Left ventricle myocardium inferior (tissue), 1 donor: ENCODE measurements at places on chromosomes 12 and 14. TPM values are rescaled to one million over a fixed set of nuclear protein-coding genes. Genes with fewer than 3 reads are reported as not detected.

DNA sequence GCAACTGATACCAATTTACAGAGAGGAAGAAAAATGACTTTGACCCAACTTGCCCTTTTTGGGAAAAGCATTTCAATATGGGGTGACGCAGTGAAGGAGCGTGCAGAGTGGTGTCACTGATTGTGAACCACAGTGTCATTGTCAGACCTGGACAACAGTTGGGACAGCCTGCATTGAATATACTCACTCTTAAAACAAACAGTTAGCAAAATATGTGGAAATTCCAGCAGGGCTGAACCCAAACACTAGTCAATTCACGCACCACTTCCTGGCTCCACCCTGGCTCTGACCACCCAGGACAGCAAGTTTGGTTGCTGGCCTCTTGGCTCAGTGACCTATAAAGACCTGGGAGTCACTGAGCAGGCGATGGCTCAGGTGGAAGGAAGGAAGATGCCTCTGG, 61.3 kb downstream of the NOS1 start:
- no peak for DNase-seq
- no peaks in the 10 kb centered on the region for H3K4me1 ChIP-seq
- H3K36me3 ChIP-seq: no peaks in the 10 kb centered on the region
- no peak overlapping the region for H3K4me3 ChIP-seq
- H3K27me3 ChIP-seq: peaks cover 46% of the 10 kb centered on the region

GRCh38 chr14:33542338-33543287, 408.3 kb downstream of the EGLN3 start:
- H3K27ac ChIP-seq: no peak overlapping the region
- no peaks in the 10 kb centered on the region for H3K36me3 ChIP-seq
- no peak for DNase-seq
- no peaks in the 10 kb centered on the region for H3K4me1 ChIP-seq

GRCh38 chr12:101793401-101793800, 37.4 kb downstream of the GNPTAB start:
- H3K4me1 ChIP-seq: peaks cover 25% of the 10 kb centered on the region
- no peaks in the 10 kb centered on the region for H3K27me3 ChIP-seq
- H3K4me3 ChIP-seq: no peak overlapping the region
- peaks cover 12% of the 10 kb centered on the region for H3K36me3 ChIP-seq
- no peak for DNase-seq

The RHOJ gene
- 14.6 TPM for total RNA-seq

DNA sequence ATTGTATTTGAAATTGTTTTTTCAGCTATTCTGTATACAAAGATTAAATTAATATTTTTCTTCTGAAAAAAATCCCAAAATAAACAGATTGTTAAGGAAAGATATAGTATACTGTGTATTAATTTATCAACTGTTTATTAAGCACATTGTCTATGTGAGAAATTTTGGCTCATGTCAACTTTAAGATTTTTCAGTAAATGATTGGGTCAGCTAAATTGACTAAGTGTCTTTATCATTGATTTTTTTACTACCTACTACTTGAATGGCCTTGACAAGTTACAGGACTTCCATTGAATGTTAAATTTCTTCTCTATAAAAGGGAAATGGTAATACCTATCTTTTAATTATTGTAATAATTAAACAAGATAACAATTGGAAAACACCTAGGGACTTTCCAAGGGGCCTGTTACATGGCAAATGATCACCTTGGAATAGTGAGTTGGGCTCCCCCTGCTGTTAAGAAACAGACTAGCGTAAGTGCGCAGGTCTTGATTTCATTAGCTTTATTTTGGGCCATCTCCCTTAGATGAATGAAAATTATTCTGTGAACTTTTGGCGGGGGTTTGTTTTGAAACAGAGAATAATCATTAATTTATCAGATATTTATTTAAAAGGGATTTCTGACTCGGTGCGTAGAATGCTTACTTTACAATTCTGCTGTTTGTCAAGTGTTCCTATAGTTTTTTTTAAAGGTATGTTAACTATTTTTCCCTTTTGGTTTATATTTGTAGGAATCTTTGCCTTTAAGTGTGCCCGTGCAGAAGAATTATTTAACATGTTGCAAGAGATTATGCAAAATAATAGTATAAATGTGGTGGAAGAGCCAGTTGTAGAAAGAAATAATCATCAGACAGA, 14.5 kb upstream of the CCT2 start:
- H3K27me3 ChIP-seq: no peaks in the 10 kb centered on the region
- H3K36me3 ChIP-seq: peaks cover 48% of the 10 kb centered on the region
- DNase-seq: no peak
- H3K4me3 ChIP-seq: no peak overlapping the region
- H3K27ac ChIP-seq: no peak overlapping the region
- H3K4me1 ChIP-seq: peaks cover 18% of the 10 kb centered on the region

- peaks cover 83% of the 10 kb centered on the region for H3K4me1 ChIP-seq
- peak overlapping the region; percentile 100 for H3K27ac ChIP-seq
- peak overlapping the region; percentile 98 for H3K4me3 ChIP-seq
- DNase-seq: peak; percentile 65
- no peaks in the 10 kb centered on the region for H3K27me3 ChIP-seq
These were observed 2.1 kb upstream of the UBC start for GRCh38 chr12:124916374-124917134.

The CFAP54 gene
- 0.16 TPM for total RNA-seq

DNA sequence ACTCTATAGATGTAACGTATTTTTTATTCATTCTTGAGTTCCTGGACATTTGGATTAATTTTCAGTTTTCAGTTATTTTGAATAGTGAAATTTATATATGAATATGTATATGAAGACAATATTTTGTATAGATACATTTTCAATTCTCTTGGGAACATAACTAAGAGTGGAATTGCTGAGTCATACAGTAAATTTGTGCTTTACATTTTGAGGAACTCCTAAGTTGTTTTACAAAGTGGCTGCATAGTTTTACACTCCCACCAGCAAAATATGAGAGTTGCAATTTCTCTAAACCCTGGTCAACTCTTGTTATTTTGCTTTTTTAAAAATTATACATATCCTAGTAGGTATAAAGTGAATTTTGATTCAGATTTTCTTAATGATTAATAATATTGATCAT, 1838.6 kb upstream of the SEL1L start:
- no peak overlapping the region for H3K27ac ChIP-seq
- no peak for DNase-seq
- H3K36me3 ChIP-seq: no peaks in the 10 kb centered on the region
- no peaks in the 10 kb centered on the region for H3K27me3 ChIP-seq

The SERPINA3 gene
- 45.5 TPM for total RNA-seq

DNA sequence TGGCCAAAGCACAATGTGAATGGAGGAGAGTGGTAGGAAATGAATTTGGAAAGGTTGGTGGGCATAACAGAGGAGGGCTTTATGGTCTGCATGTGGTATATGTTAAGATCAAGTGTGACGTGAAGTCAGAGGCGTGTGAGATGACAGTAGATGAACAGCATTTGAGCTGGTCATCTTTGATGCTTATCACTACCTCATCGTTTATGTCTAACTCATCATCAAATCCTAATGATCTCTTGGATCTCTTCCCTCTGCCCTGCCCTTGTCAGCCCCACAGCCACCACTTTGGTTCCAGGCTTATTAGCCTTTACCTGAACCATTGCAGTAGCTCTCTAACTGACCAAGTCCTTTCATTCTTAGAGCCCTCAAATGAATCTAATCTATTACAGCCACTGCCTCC, 132.5 kb downstream of the LLPH start:
- H3K36me3 ChIP-seq: no peaks in the 10 kb centered on the region
- DNase-seq: no peak
- H3K4me1 ChIP-seq: no peaks in the 10 kb centered on the region
- H3K27me3 ChIP-seq: no peaks in the 10 kb centered on the region
- H3K4me3 ChIP-seq: no peak overlapping the region
- H3K27ac ChIP-seq: no peak overlapping the region

DNA sequence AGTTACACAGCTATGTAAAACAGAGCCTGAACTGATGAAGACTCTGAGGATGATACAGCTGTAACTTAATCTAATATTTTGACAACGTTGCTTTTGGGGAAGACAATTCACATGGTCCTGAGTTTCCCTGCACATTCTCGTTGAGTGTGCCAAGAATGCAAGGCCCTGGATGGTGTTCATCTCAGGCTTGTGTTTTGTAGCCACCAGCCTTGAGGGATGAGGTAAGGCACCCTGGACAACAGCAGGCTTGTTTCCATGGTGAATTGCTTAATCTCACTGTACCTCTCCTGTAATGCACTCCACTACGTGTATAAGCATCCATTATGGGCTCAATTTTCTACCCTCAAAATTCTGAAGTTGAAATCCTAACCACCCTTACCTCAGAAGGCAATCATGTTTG, 2.1 kb downstream of the CATSPERB start:
- H3K36me3 ChIP-seq: no peaks in the 10 kb centered on the region
- DNase-seq: no peak
- no peaks in the 10 kb centered on the region for H3K27me3 ChIP-seq
- no peak overlapping the region for H3K27ac ChIP-seq

DNA sequence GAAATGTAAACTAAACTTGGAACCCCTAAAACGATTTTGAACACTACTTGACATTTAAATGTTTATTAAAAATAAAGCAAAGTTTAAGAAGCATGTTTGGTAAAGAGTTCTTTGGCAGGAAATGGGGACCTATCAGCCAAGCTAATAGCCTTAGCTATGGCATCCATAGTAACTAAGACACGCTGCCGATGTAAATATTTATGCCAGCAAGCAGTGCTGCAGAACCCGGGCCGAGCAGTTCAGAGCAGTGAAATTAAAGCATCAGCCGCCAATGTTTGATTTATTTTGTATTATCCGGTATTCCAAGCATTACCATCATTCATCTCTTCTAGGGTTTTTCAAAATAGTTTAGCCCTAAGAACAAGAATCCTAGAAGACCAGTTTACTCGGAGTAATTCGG, 61.6 kb downstream of the PPP2R5C start:
- peak overlapping the region; percentile 46 for H3K4me3 ChIP-seq
- H3K36me3 ChIP-seq: peaks cover 10% of the 10 kb centered on the region
- peak overlapping the region; percentile 78 for H3K27ac ChIP-seq
- no peaks in the 10 kb centered on the region for H3K27me3 ChIP-seq

The CSRP2 gene
- 22.8 TPM for total RNA-seq

DNA sequence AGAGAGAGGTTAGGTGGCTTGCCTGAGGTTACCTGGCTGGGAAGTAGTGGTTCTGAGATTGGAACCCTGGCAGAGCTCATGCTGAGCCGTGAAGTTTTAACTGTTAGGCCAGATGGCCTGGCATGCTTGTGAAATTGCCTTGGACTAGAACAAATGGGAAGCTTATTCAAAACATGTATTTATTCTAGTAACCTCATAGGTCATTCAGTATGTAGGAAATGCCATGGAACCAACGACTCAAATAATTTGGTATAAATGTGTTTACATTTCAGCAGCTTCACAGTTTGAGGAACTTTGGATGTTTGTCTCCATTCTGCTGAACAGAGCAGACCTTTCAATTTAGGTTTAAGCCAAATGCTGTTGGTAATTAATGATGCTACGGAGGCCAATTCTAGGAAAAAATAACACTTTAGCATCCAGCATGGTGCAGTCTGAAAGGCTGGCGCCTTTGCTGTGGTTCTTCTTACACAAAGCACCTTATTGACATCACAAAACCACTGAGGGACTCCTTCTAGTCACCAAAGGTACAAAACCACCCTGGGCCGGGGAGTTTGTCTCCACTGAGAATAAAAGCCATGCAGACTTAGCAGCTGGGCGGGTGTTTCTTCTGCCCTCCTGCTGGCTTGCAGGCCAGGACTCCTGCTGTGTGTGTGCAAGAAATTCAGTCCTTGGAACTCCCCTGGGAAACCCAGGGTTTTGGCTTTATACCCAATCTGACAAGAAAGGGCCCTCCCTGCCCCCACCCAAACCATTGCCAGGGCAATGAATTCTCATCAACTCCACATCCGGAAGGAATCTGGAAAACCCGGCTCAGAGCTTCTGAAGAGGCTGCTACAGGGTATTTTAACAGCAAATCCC, 64.2 kb downstream of the ELK3 start:
- peak overlapping the region; percentile 74 for H3K27ac ChIP-seq
- H3K4me3 ChIP-seq: peak overlapping the region; percentile 3
- peak; percentile 61 for DNase-seq

The CMTM5 gene
- 1.0 TPM for total RNA-seq

- DNase-seq: no peak
- H3K27me3 ChIP-seq: peaks cover 11% of the 10 kb centered on the region
- peaks cover 14% of the 10 kb centered on the region for H3K4me1 ChIP-seq
These were observed at the start of gene SLC6A13 for GRCh38 chr12:262817-263216. Gene SLC6A13, minus strand, starts transcription at chr12:262836. Its CDS starts 2,784 bp downstream, at chr12:260052.

The SLC6A12 gene
- total RNA-seq: 1.2 TPM

GRCh38 chr12:75561921-75562320, 50.5 kb upstream of the KRR1 start:
- H3K4me3 ChIP-seq: no peak overlapping the region
- H3K27ac ChIP-seq: no peak overlapping the region
- no peaks in the 10 kb centered on the region for H3K27me3 ChIP-seq

The C12orf54 gene
- not detected for total RNA-seq

- no peak overlapping the region for H3K27ac ChIP-seq
- H3K4me1 ChIP-seq: no peaks in the 10 kb centered on the region
- DNase-seq: no peak
These were observed 35.6 kb downstream of the RIMBP2 start for GRCh38 chr12:130680451-130680990.

DNA sequence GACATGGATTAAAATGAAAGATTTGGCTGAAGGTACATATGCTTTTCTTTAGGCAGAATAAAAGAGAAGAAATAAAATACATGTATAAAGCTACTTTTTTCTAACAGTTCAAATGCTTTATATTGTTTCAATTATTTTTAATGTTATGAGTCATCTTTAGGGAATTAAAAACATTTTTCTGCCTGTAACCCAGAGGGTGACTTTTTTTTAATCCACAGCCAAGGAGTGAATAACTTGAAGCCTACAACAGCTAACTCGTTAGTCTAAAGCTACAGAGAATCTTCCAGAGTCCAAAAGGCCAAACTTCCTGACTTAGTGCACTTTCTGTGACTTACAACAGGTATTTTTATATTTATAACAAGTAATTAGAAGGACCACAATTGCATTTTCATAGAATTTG, 151.6 kb downstream of the SEC23A start:
- H3K4me1 ChIP-seq: no peaks in the 10 kb centered on the region
- H3K27me3 ChIP-seq: no peaks in the 10 kb centered on the region
- H3K27ac ChIP-seq: no peak overlapping the region
- H3K36me3 ChIP-seq: no peaks in the 10 kb centered on the region
- no peak for DNase-seq

- no peak for DNase-seq
- no peaks in the 10 kb centered on the region for H3K4me1 ChIP-seq
- no peaks in the 10 kb centered on the region for H3K27me3 ChIP-seq
- no peaks in the 10 kb centered on the region for H3K36me3 ChIP-seq
- H3K27ac ChIP-seq: no peak overlapping the region
These were observed 469.6 kb downstream of the NPAS3 start for GRCh38 chr14:33408291-33408690.

- peaks cover 29% of the 10 kb centered on the region for H3K4me1 ChIP-seq
- H3K27me3 ChIP-seq: no peaks in the 10 kb centered on the region
- H3K27ac ChIP-seq: peak overlapping the region; percentile 11
- DNase-seq: peak; percentile 59
- peaks cover 29% of the 10 kb centered on the region for H3K36me3 ChIP-seq
These were observed 970 bp downstream of the CDH24 start for GRCh38 chr14:23056145-23056955.
